Astrocyte (in vitro differentiated cells and primary cell): ENCODE measurements at places on chromosomes 3 and 15.

DNA sequence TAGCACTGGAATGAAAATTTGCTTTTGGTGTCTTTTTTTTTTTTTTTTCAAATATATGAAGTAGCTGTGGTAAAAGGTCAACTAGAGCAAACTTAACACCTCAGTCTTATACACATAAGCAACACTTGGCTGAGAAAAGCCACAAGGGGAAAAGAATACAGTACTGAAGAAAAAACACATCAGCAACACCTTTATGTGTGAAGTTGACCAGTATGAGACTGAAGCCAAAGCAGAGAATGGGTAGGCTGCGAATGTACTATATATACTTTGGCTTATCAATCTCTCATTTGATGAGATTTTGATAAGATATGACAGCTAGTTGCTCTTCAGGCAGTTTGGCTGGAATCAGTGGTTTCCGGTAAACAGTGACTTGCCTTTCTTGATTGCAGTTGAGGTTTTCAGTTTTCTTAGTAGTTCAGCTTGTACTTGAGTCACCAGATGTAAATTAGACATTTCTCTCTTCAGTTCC, 22.0 kb upstream of the ZCWPW2 start:
- DNase-seq: peak; percentile 56

- DNase-seq: no peak
Measured at GRCh38 chr3:50388016-50388719, 28.8 kb upstream of the TMEM115 start.

DNA sequence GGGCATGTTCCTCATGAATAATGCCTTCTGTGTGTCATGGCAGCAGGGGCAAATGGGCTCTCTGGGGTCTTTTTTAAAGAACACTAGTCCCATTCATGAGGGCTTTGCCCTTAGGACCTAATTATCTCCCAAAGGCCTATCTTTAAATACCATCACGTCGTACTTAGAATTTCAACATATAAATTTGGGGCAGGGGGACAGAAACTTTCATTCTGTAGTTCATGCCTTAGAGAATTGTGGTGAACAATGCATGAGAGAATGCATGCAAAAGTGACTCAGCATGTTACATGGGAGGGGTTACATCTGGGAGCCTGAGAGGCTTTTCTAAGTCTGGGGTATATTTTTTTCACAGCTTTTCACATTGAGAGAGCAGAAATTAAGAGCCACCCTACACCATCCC, 208.5 kb upstream of the ROPN1 start:
- peak; percentile 59 for DNase-seq

DNA sequence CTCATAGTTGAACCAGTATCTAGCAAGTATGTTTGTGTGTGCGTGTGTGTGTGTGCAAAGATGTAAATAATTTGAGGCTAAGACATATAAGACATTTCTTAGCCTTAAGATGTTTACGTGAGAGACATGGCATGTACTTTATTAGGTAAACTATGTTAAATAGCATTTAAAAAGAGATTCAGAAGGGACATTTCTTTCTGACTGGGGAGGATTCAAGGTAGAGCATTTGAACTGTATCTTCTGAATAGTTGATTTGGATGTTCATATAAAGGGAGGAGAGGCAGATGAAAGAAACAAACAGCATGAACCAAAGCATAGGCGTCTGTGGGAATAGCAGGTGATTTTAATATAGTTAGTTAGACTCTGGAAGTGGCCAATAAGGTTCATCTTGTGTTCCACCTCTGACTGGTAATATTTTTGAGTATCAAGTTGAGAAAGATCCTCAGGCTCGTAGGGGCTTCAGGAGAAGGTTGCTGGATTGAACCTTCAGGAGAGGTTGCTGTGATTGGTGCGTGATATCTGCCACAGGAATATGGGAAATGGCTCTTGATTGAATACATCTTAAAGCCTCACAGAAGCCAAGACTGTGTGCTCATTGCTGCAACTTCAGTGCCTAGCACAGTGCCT, 12.6 kb downstream of the NFKBIZ start:
- no peak for DNase-seq

DNA sequence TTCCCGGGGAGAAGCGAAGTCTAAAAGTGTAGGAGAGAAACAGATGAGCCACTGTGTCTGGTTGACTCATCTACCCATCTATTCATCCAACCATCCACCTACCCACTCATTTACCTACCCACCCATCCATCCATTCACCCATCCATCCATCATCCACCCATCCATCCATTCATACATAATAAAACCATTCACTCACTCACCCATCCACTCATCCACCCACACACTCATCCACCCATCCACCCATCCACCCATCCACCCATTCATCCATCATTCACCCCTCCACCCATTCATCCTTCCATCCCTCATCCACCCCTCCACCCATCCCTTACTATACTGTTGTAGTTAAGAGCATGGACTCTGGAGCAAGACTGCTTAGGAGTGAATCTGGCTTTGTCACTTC, 136.4 kb upstream of the ATP2B2 start:
- DNase-seq: no peak

- no peak for DNase-seq
Measured at GRCh38 chr3:2536575-2536974, 437.9 kb downstream of the CNTN4 start.

GRCh38 chr3:126216416-126216815, 36.0 kb upstream of the ALDH1L1 start:
- peak; percentile 66 for DNase-seq

- no peak for DNase-seq
Measured at GRCh38 chr3:109353057-109353456, 15.7 kb upstream of the DPPA4 start.

DNA sequence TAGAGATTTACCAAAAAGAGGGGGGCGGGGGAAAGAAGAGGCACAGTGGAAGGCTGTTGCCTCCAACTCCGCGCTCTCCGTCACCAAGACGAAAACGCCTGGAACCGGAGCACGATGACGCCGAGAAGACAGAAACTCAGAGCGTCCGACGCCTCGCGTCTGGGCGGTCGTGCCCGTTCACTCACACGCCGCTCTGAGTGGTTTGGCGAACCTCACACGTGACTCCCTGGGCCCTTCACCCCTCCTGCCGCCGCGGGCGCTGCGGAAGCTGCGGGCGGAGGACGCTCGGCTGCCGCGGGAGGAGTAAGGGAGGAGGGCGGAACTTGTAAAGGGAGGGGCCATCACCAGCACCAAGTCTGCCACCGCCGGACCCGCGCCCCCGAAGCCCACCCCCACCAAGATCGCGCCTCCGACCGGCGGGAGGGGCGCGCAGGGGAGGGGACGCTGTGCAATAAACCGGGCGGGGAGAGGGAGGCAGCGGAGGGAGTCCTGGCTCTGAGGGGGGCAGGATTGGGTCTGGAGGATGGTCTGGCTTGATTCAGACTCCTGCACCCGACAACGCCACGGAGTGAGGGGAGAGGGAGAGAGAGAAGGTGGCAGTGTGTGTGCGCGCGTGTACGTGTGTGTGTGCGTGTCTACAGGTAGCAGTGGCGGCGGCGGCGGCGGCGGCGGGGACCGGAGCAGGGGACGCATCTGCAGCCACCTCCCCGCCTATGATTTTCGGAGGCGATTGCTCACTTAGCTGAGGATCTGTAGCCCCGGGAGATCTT, 1.9 kb upstream of the NLGN1 start:
- DNase-seq: peak; percentile 85

GRCh38 chr3:54067055-54067698, 55.2 kb upstream of the CACNA2D3 start:
- no peak for DNase-seq

DNA sequence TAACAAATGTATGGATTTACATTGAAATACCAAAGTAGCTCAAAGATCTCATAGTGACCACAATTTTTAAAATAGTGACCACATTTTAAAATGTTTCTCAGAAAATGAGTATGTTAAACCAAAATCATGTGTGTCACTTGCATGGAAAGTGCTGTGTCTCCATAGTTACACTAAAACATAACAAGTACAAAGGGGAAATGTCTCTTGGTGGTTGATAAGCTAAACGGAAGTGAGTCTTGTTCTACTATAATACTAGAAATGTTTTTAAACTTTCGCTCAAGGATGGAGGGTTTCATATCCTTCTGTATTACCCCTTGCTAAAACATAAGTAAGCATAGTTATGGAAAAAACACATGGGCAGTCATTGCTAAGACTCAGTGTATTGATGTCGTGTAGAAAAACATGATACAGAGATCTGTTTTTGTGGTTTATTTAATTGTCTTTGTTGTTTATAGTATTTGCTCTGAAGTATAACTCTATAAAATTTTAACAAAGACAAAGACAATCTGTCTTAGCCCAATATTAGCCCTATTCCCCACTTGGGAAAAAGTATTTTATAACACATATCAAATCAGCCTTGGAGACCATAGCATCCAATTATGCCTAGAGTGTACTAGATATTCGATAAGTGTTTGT, 27.0 kb upstream of the DENND4A start:
- DNase-seq: no peak

DNA sequence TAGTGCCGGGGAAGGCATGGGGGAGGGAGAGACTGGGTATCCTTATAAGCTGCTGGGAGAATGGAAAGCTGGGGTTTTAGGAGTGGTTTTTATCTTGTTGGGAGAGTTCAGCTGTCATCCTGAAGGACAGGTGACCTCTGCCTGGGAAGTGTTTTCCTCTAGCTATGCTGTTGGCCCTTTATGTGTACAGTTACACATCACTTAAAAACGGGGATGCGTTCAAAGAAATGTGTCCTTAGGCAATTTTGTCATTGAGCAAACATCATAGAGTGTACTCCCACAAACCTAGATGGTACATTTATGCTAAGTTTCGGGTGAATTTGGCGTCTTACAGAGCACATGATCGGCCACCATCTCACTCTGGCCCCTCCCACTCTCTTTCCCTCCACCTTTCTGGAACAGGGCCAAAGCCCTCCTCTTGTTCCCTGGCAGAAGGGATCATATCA, 164.3 kb upstream of the NUDT16 start:
- DNase-seq: no peak

- DNase-seq: peak; percentile 56
Measured at GRCh38 chr3:168248383-168249204, 152.9 kb upstream of the GOLIM4 start.

DNA sequence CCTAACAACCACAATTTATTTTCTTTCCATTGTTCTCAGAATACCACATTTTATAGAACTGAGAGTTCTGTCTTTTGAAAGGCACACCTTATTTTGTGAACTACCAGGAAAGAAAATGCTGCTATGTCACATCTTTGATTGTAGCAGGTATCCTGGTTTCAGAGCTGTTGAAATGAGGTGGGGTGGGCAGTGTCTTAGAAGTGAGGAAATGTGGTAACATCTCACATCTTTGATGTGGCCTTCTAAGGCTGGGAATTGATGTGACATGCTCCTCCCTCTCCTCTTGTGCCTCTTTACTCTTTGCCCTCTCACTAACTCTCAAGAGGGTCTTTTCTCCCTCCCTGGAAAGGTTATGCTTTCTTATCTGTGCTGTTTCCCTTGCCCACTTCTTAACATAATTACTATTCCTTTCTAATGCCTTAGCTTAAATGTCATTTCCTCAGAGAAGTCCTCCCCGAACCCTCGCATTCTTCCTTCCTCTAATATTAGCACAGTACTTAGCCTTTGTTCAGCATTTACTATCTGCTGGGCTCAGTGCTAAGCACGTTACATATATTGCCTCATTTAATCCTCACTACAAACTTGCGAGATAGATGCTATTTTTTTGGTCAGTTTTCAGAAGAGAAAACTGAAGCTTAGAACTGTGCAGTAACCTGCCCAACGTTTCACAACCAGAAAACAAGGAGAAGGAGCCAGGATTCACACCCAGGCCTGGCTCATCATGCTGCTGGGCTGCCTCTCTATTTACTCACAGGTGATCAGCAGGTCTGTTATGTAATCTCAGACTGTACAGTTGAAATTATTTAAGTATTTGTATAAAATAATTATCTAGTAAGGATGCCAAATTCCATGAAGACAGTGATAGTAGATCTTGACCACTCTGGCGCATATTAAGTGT, 24.0 kb upstream of the SPTSSB start:
- DNase-seq: no peak

DNA sequence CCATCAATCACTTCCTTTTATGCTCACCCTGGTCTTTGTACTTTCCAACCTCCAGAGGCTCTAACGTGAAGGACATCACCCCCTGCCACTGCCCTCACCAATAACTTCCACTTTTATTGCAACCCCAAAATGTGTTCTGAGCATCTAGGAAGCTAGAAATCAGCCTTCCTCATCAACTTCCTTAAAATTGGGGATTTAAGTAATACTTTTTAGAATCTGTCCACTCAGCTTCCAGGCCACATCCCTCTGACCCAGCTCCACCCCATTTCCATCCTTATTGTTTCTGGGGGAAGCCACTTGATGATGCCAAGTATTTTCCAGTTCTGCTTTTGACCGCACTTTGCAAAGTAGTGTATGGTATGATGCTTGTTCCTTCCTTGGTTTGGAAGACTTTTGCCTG, 73.5 kb upstream of the XCR1 start:
- no peak for DNase-seq
